Activated CD4-positive, alpha-beta T cell treated with anti-CD3 and anti-CD28 coated beads, Interleukin-2, Interleukin-4, amounts not matched to agents 100 ng/mL and 50 ng/mL, durations not matched to agents 16 hours and 8 hours (primary cell): ENCODE measurements at places on chromosomes 2 and 18.

- no peak for DNase-seq
Measured at GRCh38 chr2:121242175-121242875, 42.7 kb downstream of the TFCP2L1 start.

DNA sequence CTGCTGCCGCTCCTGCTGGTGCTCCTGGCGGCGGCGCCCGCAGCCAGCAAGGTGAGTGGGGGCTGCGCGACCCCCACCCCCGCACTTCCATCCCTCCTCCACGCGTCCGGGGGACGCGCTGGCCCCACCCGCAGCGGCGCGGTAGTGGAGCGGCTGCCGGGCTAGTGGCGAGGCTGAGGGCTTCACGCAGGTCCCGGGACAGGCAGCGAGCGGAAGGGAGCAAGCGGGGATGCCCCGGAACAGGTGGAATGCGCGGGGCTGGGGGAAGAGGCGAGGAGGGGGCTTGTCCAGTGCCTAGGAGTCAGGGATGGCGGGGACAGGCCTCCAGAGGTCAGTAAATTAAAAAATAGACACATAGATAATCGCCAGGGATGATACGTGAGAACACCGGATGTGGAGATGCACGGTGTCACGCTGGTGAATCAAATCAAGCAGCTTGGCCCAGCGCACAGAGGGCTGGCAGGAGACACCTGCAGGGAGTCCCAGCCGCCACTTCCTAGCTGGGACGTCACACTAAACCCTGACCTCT, 403 bp downstream of the COL4A3 start:
- peak; percentile 38 for DNase-seq

- no peak for DNase-seq
Measured at GRCh38 chr2:146982393-146982846, 862.4 kb upstream of the ACVR2A start.

DNA sequence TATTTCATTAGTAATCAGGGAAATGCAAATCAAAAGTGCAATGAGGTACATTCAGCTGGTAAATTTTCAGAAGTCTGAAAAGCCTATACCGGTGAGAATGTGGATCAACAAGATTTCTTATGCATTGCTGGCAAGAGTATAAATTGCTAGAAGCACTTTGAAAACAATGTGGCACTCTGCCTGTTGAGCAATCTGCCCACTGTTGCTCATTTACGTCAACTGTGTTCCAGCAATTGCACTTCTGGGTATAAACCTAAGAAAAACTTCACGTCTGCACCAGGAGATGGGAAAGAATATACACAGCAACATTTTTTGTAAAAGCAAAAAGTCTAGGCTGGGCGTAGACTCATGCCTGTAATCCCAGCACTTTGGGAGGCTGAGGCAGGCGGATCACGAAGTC, 40.8 kb downstream of the MTERF4 start:
- no peak for DNase-seq

GRCh38 chr2:49616800-49617199, 462.5 kb upstream of the FSHR start:
- DNase-seq, result peak; percentile 2

GRCh38 chr2:223469270-223470046, 132.7 kb downstream of the SCG2 start:
- DNase-seq, result no peak

DNA sequence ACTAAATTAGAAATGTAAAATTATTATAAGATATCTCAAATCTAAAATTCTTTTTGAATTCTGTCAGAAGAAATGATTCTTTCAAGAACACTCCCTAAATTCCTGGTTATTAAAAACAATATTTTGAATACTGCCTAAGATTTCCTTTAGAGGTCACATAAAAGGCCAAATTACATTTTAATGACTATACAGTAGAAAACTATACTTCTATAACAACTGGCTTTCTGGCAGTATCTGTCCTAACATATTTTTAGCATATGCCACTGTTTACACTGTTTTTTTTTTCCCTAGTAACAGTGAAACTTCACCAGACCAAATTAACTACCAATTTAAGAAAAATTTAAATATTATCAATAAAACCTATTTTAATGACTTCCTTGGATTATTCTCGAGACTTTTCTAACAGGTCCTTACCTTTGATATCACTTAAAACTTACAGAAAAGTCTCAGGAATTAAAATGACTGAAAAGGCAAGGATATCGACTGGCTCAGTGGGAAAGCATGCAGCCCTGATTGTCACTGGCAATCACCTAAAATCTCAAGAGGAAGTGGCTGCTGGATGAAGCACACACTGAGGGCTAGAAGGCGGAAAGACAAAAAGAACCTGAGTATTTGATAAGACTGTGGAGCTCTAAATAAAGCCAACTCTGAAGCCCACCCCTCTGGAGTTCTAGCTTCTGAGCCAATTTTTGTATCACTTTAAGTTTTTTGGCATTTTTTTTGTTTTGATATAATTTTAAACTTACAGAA, 59.6 kb downstream of the SPIRE1 start:
- DNase-seq, result no peak

GRCh38 chr18:57915248-57915647, 112.1 kb upstream of the ATP8B1 start:
- no peak for DNase-seq

DNA sequence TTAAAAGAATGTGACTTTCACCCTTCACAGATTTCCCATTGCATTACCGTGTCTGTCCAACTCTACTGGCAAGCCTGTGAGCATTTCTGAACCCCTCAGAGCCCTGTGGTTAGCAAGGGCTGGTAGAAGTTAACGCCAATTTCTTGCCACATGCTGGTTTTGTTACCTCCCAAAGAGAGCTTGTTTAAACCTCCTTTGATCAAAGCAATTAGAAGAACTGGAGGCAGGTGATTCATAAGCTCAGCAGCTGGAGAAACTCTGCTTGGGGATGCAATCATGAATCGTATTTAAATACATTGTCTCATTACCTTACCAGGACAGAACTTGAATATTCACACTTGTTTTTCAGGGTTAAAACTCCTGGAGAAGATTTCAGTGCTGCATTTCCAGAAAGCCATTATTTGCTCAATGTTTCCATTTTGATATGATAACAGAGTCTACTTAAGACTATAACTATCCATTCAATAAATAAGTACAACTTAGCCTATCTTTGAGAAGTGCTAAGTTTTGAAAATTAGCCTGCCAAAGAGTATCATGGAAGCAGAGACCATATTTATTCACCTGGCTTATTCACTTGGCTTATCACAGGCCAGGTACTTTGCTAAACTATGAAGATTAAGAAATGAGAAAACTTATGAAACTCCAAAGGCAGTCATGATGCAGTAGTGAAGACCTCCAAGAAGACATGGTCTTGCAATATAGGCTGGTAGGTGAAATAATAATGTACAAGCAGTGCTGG, 292.8 kb downstream of the INSIG2 start:
- DNase-seq, result no peak

- DNase-seq, result no peak
Measured at GRCh38 chr2:238320648-238321281, 447 bp downstream of the TRAF3IP1 start.

GRCh38 chr2:191041418-191042161, 27.6 kb upstream of the STAT1 start:
- no peak for DNase-seq

DNA sequence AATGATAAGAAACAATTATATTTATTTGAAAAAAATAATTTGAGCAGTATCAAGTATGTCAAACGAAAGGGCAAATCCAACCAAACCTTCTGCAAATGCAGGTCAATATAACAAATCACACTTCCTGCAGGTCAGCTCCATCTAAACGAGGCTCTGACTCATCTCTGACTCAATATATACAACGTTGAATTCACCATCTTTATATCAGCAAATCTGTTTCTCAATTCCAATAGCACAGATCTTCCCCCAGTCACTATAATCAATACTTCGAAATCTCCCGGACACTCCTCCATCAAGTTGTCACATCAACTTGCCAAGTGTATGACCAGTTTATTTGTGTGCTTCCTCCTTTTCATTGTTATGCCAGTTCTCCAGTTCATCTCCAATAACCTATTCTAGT, 388.9 kb downstream of the ZEB2 start:
- peak; percentile 35 for DNase-seq

DNA sequence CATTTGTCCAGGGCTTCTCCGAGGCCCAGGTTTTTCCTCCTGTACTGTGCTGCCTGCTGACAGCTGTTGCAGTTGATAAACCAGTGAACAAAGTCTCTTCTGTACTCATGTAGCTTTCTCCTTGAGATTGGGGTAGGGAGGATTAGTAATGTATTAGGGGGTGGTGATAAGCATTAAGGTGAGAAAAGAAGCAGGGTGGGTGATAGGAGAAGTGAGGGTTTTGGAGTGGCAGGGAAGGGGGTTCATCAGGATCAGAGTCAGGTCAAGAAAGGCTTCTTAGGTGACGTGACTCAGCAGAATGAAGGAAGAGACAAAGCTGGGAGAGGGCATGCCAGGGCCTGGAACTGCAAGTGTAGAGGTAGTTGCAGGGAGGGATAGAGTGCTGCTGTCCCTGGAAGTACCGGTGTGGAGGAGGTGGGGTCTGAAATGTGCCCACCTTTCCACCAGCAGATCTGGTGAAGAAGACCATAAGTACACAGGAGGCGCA, 48.7 kb downstream of the PKP4 start:
- DNase-seq, result no peak

DNA sequence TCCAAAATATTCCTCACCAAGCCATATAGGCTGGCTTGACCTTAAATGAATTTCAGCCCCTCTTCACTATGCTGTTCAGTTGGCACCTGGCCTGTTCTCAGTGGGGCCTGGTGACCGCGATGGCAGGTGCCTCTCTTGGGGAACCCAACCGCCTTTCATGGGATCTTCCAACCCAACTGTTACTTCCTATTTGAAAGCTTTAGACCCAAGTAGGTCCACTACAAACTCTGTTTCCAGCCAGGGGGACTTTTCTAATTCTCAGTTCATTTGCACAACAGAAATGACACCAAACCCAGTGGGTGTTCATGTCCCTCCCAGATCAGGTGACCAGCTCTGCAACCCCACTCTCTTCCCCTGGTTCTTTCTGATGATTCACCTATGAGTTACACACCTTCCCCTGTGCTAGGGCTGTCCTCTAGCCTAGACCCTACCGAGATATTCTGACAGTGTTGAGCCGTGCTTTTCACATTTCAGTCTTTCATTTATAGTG, 35.6 kb upstream of the NDUFV2 start:
- DNase-seq, result no peak

- DNase-seq, result no peak
Measured at GRCh38 chr2:44053456-44053855, 57.7 kb upstream of the LRPPRC start.

- peak; percentile 10 for DNase-seq
Measured at GRCh38 chr2:96265349-96265839, 403 bp downstream of the TMEM127 start.

DNA sequence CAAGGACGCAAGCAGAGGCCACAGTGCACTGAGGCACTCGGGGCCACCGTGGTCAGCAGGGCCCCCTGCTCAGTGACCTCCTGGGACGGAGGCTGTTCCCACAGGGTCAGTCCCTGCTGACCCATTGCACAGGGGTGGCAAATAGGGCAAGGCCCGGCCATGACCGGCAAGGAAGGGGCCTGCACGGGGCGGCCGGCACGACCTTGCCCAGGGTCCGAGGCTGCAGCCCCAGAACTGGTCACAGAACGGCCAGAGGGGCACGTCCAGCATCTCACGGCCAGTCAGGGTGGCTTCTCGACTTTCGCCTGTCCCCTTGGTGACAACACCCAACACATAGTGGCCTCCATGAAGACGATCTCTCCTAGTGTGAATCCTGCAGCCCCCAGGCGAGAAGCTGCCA, 27.6 kb upstream of the OTOS start:
- DNase-seq, result no peak

- no peak for DNase-seq
Measured at GRCh38 chr2:162333968-162334367, 10.0 kb upstream of the GCA start.

GRCh38 chr2:177598326-177599138, 206.0 kb downstream of the AGPS start:
- no peak for DNase-seq

GRCh38 chr2:185919155-185919554, 180.6 kb downstream of the FSIP2 start:
- DNase-seq, result no peak

- DNase-seq, result peak; percentile 68
Measured at GRCh38 chr18:77059294-77059916, 73.2 kb downstream of the MBP start.

DNA sequence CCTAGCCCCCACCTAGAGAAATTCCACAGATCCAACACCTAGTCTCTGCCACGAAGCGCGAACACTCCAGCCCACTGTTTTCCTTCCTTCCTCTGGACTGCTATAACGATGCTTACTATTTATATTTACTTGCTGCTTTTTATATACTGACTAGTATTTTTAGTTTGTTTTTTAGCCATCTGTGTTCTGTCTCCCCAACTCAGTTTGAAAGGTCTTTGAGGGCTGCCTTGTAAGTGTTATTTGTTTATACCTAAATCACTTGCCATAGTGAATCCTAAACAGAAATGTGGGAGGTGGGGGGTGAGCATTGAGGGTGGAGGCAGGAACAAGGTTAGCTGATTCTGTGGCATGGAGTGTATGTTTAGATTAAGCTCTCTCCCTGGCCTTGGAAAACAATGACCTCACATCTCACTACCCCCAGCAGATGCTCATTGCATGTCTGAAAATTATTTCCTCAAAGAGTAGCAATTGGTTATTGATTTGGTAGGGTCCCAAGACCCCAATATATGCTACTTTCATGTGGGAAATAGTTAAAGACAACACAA, 1.1 kb upstream of the NCKAP5 start:
- DNase-seq, result no peak

DNA sequence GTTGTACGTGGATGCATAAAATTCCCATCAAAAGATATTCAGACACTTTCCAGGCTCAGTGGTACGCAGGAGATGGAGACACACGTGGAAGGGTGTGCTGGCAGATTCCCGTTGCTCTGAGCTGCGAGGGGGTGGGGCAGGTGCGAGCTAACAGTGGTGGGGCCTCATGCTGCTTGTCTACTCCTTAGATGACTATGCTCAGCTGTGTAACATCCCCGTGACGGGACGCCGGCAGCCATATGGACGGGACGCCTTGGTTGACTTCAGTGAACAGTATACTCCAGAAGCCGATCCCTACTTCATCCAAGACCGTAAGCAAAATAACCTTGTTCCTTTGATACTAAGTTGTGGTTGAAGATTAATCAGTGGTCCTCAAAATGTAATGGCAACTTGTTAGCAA, 87.5 kb upstream of the RASGRP3 start:
- no peak for DNase-seq

GRCh38 chr2:109435901-109436598, 177.7 kb downstream of the SEPTIN10 start:
- DNase-seq, result no peak
